ENCODE measurements at places on chromosomes 4 and X. TPM values are rescaled to one million over a fixed set of nuclear protein-coding genes. Genes with fewer than 3 reads are reported as not detected.

EPHA5 gene
- polyA plus RNA-seq = 0.07 TPM

CCKAR gene
- not detected for polyA plus RNA-seq

GRCh38 chrX:1751781-1752180 is 136.9 kb downstream of the ASMT start:
- no peak for DNase-seq

HTR2C gene
- polyA plus RNA-seq = not detected

GRCh38 chr4:52943677-52944076 is 81.6 kb downstream of the RASL11B start:
- DNase-seq = no peak

GRCh38 chrX:34654696-34655490 is 2.2 kb downstream of the TMEM47 start:
- no peak for DNase-seq

Measured in small intestine (tissue), 16 donors.